ENCODE measurements at places on chromosomes 2 and 18.

DNA sequence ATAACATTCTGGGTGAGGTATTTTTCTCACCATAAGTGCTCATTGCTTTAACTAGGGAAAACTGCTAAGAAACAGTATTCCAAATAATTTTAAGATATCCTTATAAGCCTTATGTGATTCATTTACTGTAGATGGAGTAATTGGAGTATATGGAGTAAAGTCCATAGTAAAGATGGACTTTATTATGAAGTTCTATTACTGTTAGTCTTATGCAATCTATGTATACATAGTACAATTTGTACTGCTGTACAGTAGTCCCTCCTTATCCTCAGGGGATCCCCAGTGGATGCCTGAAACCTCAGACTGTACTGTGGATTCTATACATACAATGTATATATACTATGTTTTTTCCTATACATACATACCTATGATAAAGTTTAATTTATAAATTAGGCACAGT is 41.1 kb upstream of the OTX1 start:
- DNase-seq: no peak

GRCh38 chr2:239418918-239419317 is 18.1 kb upstream of the HDAC4 start:
- DNase-seq: no peak

GRCh38 chr18:66682855-66683322 is 79.0 kb upstream of the CDH19 start:
- no peak for DNase-seq

GRCh38 chr2:37230581-37230980 is 815 bp downstream of the CEBPZ start:
- no peak for DNase-seq

DNA sequence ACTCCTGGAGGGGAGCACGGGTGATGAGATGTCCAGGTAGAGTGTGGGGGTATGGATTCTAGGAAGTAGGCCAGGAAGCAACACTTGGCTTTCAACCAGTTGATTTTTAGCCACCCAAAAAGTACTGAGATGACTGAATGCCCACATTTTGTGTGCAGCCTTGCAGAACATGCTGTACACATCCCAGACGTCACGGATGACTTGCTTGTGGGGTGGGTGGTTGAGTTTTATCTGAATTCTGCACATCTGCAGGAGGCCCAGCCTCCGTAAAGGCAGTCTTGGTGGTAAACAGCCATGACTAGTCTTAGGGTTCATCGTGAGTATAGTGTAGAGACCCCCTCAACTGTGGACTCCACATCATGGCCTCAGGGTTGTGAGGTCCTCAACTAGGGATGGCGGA is 53.3 kb upstream of the CCDC195 start:
- DNase-seq: no peak

DNA sequence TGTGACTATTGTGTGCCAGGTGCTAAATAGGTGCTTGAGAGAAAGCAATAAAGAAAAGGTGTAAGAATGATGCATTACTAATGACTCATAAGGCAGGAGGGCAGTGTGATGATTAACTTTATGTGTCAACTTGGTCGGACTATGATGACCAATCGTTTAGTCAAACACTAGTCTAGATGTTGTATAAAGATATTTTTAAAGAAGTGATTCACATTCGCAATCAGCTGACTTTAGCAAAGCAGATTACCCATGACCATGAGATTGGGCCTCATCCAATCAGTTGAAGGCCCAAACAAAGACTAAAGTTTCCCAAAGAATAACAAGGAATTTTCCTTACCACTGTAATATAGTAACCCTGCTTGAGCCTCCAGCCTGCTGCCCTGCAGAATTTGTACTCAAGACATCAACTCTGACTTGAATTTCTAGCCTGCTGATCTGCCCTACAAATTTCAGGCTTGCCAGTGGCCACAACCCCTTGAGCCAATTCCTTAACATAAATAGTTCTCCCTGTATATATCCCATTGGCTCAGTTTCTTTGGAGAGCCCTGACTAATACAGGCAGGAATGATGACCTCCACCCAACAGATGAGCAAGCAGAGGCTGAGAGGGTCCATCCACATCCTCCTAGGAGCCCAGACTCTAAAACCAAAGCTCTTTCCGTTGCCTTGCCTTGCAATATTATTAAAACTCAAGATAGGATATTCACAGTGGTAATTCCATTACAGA is 132.6 kb downstream of the ACTR3 start:
- no peak for DNase-seq

GRCh38 chr2:21244161-21244560 is 120.4 kb downstream of the TDRD15 start:
- no peak for DNase-seq

GRCh38 chr2:103868396-103868795 is 985.5 kb upstream of the POU3F3 start:
- no peak for DNase-seq

- DNase-seq: no peak
Observed at GRCh38 chr2:218066926-218067515, 2.0 kb upstream of the RUFY4 start.

- DNase-seq: no peak
Observed at GRCh38 chr2:119434664-119435063, 3.0 kb downstream of the TMEM37 start.

DNA sequence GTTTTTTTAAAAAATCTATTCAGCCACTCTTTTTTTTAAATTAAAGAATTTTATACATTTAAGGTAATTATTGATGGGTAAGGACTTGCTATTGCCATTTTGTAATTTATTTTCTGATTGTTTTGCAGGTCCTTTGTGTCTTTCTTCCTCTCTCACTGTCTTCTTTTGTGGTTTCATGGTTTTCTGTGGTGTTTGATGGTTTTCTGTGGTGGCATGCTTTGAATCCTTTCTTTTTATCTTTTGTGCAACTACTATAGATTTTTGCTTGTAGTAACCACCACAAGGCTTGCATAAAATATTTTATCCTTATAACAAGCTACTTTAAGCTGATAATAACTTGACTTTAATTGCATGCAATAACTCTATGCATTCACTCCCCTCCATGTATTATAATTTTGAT is 31.5 kb upstream of the SLC4A10 start:
- no peak for DNase-seq

GRCh38 chr2:28150236-28150915 is 242.3 kb upstream of the FOSL2 start:
- DNase-seq: no peak

- DNase-seq: no peak
Observed at GRCh38 chr2:156704132-156704531, 268.0 kb downstream of the GPD2 start.

GRCh38 chr2:230891509-230891908 is 26.8 kb downstream of the ITM2C start:
- no peak for DNase-seq

DNA sequence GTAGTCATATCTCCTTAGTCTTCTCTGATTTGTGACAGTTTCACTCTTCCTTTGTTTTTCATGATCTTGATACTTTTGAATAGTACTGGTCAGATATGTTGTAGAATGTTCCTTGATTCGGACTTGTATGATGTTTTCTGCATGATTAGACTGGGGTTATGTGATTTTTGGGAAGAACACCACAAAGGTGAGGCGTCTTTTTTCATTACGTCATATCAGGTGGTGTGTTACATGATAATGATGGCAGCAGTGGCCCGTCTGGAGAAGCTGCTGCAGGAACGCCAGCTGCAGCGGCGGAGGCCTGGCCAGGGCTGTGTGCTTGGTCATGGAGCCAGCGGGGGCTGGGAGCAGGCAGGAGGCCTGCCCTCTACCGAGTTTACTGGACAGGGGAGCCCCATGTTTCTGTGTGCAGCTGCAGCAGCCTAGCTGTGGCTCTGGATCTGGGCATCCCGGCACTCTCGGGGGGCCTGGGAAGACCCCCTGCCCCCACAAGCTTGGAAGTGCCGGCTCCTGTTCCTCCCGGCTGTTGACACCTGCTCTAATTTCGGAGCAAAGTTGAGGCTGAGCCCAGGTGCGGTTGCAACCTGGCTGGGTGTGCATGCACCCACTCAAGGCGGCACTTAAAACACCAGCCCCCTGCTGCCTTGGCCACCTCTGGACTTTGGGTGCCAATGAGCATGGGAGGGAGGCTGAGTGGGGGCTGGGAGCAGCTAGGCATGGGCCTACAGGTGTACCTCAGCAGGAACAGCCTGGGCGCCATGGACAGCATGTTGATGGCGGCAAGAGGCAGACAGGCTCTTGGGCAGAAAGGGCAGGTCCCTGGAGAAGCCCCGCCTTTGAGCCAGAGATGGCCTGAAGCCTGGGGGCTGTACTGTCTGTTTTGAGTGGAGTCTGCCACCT is 26.1 kb downstream of the SLC4A10 start:
- DNase-seq: no peak

GRCh38 chr2:173354073-173354581 is 545 bp upstream of the CDCA7 start:
- no peak for DNase-seq

GRCh38 chr18:58095655-58096054 is 51.6 kb downstream of the NEDD4L start:
- DNase-seq: no peak

DNA sequence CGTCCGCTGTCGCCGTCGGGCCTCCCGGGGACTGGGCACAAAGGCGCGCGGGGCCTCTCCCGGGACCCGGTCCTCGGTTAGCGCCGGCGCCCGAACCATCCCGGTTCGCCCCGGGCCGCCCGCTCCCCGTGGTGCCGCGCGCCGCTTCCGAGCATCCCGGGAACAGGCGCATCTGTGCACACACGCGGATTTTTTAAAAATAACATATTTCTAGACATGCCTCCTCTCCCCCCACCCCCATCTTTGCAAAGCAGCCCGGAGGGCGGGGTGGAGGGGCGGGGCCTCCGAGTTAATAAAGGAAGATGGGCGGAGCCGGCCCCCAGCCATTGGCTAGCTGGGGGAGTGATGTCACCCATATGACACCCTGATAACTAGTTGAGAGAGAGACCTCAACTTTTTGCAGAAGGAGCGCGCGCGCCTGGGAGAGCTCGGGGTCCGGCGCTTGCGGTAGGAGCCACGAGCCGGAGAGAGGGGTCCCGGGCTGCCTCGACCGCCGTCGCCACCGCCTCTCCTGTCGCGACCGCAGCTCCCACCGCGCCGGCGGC is at the start of gene SOX11:
Gene SOX11, plus strand, starts transcription at position 400 of the 545 bp plus-strand sequence. CDS start 338 bp downstream, outside the sequence.
- DNase-seq: no peak

DNA sequence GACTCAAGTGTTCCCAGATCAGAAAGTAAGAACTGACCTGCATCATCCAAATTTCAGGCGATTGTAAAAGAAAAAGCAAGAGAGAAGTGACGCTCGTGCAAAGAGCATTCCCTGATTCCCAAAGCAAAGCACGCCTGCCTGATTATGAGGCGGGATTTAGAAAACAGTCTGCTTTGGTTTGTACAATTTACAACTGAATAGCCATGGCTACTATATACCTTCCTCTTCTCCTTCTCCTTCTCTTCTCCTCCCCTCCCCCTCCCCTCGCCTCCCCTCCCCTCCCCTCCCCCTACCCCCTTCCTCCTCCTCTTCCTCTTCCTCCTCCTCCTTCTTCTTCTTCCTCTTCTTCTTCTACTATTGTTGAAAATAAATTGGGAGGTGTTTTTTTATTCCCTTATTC is 782.9 kb downstream of the GALR1 start:
- DNase-seq: no peak

DNA sequence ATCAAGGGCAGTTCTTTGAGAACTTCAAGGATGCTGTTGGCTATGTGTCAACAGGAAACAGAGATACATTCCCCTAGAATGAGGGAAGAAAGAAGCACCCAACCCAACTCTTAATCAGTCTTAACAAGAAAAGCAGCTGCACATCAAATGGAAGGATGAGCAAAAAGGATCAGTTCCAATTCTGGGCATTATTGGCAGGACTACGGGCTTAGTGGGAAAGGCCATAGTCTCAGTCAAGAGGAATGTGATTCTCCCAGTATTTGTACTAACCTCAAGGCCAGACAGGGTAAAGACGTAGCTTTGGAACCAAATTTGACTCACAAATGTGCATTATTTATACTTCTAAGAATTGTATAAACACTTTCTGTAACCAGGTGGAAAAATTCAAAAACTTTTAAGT is 18.2 kb downstream of the BMP10 start:
- no peak for DNase-seq

GRCh38 chr2:234289834-234290590 is 206.9 kb downstream of the ARL4C start:
- no peak for DNase-seq

DNA sequence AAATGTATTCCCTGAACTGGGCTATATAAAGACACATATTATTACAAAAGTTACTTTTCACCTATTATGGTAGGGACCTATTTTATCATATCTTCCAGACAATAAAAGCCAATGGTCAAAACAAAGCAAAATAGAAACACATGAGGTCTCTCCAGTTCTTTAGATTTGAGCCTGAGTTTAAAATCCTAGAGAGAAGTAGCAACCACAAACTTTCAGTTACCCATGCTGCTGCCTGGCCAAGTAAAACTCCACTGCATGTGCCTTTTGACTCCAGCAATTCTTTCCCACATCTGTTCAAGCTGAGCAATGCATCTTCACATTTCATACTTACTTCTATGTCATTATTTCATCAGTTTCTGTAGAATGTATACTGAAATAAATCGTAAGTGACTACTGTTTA is 405.3 kb downstream of the STK39 start:
- no peak for DNase-seq

GRCh38 chr2:48717846-48718245 is 37.7 kb downstream of the LHCGR start:
- no peak for DNase-seq

DNA sequence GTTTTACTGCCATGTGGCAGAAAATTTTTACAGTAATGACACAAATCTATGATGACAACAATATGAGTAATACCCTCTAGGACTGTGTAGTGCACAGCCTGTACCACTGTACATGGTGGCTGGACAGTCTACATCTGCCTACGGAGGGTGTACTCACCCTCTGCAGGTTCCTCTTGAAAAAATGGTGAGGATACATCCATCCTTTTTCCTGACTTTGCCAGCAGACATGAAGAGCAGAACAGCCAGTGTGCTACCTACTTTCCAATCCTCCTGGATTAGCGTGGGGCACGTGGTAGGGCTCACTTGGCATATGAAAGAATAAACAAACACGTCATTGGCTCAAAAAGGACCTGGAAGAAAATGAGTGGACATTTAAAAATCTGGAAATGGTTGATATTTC is 62.6 kb downstream of the TRPM8 start:
- no peak for DNase-seq

- no peak for DNase-seq
Observed at GRCh38 chr2:107263628-107264027, 377.7 kb upstream of the ST6GAL2 start.

DNA sequence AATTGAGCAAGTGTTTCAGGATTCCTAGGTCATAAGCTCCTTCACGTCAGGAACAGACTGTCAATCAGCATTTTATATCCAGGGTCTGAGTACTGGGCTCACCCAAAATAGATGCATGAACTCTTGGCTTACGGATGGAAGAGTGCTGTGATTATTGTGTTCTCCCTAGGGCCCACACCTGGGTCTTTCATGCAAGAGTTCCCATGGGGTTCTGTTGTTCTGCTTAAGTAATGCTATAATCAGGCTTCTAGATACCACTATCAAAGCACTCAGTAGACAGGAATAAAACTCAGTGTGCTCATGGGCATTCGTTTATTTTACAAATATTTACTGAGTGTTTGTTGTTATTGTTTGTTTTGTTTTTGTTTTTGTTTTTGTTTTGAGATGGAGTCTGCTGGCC is 46.4 kb upstream of the PMAIP1 start:
- DNase-seq: no peak
